Spinal cord (tissue), 10 donors: ENCODE measurements at places on chromosomes 1 and 21.

GRCh38 chr1:3652548-3653285, 401 bp downstream of the TP73 start:
- H3K36me3 ChIP-seq, result no peaks in the 10 kb centered on the region
- DNase-seq, result no peak
- H3K4me3 ChIP-seq, result peak overlapping the region; percentile 5
- peaks cover 56% of the 10 kb centered on the region for H3K27me3 ChIP-seq

GRCh38 chr1:233368106-233368788, 40.7 kb downstream of the MAP3K21 start:
- DNase-seq, result no peak
- no peak overlapping the region for H3K4me3 ChIP-seq
- H3K27ac ChIP-seq, result no peak overlapping the region
- H3K4me1 ChIP-seq, result no peaks in the 10 kb centered on the region
- no peaks in the 10 kb centered on the region for H3K27me3 ChIP-seq

GRCh38 chr1:232891071-232891470, 59.3 kb upstream of the NTPCR start:
- H3K4me3 ChIP-seq, result no peak overlapping the region
- DNase-seq, result no peak
- no peaks in the 10 kb centered on the region for H3K4me1 ChIP-seq
- H3K36me3 ChIP-seq, result no peaks in the 10 kb centered on the region
- H3K27ac ChIP-seq, result no peak overlapping the region
- no peaks in the 10 kb centered on the region for H3K27me3 ChIP-seq

DNA sequence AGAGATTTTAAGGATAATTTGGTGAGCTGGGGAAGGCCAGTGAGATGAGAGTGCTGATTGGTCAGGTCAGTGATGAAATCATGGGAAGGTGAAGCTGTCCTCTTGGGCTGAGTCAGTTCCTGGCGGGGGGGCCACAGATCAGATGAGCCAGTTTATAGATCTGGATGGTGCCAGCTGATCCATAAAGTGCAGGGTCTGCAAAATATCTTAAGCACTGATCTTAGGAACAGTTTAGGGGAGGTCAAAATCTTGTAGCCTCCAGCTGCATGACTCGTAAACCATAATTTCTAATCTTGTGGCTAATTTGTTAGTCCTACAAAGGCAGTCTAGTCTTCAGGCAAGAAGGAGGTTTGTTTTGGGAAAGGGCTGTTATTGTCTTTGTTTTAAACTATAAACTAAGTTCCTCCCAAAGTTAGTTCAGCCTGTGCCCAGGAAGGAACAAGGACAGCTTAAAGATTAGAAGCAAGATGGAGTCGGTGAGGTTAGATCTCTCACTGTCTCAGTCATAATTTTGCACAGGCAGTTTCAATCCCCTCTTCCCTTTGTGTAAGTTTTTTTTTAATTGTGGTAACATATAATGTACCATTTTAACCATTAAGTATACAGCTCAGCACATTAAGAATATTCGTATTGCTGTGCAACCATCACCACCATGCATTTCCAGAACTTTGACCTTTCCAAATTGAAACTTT, 39.4 kb downstream of the PTAFR start:
- no peak overlapping the region for H3K4me3 ChIP-seq
- H3K27me3 ChIP-seq, result no peaks in the 10 kb centered on the region
- no peaks in the 10 kb centered on the region for H3K36me3 ChIP-seq
- DNase-seq, result no peak
- H3K27ac ChIP-seq, result no peak overlapping the region
